ENCODE measurements at places on chromosomes 7 and 10.
A peak's percentile ranks its signal among the peaks of the same experiment; 100 is the strongest.

DNA sequence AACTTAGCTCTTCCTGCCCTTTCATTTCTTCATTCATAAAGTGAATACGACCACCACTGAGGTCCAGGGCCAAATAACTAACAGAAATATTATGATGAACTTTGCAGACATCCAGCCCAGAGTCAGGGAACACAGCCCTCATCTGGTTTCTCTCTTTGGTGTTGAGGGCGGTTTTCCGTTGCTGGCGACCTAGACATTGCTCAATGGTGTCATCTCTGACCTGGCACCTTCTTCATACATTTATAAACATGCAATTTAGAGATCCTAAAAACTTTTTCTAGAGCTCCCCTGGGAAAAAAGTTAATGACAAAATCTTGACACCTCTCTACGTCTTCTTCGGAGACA, 324 bp upstream of the TET1 start:
- DNase-seq: no peak

DNA sequence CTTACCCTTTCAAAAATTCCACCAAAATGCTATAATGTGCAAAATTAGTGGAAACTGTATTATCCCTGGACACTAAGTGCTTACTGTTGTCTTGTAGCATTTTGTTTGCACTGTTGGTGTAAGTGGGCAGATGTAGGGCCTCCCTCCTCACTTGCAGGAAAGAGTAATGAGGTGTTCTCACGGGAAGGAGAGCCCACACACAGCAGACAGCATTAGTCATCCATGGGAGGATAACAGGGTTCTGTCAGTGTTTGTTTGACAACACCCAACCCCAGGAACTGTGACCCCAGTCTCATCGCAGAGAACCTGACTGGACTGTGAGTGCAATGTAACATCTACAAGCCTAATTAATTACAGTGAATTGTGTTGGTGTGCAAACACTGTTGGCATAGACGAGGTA, 58.7 kb upstream of the VSTM2A start:
- DNase-seq: no peak

DNA sequence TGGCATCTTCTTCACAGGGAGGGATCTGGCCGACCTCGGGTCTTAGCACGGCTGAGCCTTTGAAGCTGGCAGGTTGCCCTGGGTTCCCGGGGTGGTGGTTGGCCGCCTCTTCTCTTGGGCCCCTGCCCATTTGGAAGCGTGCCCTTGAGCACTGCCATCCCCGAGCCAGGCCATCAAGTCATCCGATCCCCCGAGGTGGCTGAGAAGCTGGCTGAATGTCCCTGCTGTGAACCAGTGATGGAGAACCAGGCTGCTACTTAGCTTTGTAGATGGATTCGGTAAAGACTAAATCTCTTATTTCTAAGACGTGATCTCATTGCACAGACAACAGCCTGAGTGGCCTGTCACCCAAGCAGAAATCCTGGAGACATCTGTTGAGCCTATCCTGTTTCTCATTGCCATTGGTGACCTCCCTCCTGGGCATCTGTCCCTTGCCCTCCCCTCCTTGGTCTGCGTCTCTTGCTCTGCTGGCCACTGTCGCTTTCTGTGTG, 74.3 kb downstream of the GRK5 start:
- DNase-seq: no peak

DNA sequence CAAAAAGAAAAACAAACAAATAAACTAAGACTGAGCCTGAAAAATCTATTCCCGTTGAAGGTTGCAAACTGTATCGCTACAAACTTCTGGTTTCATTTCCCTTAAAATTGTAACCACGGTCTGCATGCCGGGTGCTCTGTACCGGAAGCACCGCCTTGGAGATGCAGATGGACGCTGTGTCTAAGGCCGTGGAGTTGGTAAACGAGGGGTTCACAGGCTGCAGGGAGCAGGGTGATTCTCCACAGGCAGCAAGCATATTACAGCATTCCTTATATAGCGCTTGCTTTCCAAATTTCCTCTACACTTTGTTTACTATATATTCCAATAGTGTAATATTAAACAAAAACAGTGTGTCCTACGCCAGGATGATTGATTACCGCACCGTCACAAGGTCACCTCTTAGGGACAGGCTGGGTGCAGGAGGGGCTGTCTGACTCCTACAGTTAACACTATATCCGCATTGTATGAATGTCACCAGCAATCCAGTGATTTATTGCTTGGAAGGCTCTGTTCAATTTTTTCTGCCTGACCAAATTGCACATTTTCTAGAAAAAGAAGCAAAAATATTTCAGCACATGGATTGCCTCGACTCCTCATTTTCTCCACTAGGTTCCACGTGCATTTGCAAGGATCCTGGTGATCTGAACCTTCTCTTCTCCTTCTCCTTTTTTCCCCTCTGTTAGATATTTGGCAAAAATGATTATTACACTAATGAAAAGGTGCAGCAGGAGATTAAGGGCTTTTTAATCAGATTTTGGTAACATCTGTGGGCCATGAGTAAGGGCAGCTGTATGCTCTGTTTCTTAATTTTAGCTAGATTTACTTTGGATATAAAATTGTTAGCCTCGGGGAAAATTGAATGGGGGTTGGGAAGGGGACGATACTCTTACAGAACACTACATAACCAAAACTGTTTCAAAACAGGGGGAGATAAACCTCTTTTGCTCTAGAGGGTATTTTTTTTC, 325.8 kb upstream of the MGMT start:
- no peak for DNase-seq

DNA sequence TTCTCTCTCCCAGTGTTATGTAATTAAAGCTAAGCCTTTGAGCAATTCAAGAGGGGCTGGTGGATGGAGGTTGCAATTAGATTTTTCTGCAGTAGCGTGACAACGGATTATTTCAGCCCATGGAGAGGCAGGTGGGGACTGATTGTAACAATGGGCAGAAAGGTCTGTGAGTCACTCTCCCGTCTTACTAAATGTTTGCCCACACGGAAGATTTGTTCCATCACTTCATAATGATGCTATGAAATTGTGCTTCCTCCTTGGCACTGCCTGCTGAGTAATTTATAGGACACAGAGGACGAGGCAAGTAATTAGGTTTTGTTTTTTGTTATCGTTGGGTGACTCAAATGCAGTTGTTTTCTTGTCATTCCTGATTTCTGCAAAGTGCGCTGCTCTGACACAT, 594.5 kb upstream of the DPP6 start:
- no peak for DNase-seq

DNA sequence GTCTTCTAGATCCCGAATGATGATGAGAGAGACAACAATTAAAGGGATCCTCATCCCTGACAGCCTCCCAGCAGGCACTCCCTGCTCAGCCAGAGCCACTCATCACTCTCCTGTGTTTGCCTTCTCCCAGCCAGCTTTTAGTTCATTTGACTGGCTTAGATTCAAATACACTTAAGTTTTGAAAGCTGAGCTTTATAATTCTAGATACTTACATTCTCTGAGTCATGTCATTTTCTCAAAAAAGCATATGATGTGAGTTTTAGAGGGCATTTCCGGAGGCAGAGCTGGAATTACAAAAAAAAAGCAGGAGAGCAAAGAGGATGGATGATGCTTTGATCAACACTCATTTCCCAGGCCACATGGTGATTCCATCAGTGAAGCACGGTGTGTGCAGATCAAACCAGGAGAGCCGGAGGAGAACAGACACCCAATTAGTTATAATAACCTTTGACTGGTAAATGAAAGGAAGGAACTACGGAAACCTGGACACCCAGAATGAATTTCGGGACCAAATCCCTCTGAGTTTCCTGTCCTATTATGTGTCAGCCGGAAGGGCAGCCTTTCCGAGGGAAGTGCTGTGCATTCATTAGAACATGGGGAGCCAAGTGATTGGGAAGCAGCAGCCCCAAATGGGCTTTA, 81.5 kb upstream of the HPS1 start:
- no peak for DNase-seq

- DNase-seq: no peak
These were observed 24.2 kb downstream of the PRTFDC1 start for GRCh38 chr10:24928163-24928562.

DNA sequence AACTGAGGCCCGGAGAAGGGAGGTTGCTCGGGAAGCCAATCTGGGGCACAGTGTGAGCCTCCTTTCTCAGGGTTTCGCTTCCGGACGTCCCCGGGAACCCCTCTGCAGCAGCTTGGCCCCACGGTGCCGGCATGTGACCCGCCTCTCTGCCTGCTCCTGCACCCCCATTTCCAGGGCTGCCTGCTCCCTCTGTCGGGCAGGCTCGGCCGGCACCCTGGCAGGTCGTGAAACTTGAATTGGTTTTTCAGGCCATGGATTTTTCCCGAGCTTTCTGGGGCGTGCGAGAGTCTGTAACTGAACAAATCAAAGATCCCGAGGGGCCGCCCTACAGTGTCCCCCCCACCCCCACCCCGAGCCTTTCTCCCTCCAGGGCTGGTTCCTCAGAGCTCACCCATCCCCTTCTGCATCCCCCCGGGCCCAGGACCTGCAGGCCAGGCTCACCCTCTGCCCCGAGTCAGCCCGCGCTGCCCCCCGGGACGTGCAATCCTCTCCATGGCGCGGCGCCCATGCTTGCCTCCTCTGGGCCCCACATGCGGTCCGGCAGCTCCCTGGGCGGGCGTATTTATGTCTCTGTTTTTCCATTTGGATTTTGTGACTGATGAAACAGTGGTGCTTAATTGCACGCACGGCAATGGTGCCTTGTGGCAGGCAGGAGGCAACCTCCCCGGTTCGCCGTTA, 58.1 kb downstream of the UNCX start:
- peak; percentile 56 for DNase-seq

DNA sequence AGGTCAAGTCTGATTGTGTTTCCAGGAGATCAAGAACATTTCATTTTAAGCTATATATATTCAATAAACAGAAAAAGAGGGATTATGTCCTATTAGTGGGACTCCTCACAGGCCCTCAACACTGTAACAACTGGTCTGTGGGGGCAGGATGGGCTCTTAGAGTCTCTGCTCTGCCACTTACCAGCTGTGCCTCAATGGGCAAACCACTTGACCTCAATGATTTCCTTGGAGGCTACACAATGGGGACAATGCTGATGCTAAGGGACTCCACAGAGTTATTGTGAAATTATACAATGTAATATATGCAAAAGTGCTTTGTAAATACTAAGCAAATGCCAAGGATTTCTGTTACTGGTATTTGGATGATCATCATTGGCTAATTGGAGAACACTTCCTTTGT, 33.2 kb upstream of the MXI1 start:
- DNase-seq: no peak

GRCh38 chr10:52172581-52172980, 141.5 kb upstream of the DKK1 start:
- DNase-seq: no peak

GRCh38 chr7:55965805-55966421, 1.5 kb downstream of the NIPSNAP2 start:
- no peak for DNase-seq

GRCh38 chr7:17120756-17121155, 177.7 kb upstream of the AHR start:
- DNase-seq: no peak

DNA sequence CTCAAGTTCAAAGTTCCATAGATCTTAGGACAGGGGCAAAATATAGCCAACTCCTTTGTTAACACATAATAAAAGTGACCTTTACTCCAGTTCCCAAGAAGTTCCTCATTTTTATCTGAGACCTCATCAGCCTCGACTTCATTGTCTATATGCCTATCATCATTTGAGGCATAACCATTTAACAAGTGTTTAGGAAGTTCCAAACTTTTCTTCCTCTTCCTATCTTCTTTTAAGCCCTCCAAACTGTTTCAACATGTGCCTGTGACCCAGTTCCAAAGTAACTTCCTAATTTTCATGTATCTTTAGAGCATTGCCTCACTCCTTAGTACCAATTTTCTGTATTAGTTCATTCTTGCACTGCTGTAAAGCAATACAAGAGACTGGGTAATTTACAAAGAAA, 569.1 kb downstream of the ANKRD7 start:
- DNase-seq: no peak

DNA sequence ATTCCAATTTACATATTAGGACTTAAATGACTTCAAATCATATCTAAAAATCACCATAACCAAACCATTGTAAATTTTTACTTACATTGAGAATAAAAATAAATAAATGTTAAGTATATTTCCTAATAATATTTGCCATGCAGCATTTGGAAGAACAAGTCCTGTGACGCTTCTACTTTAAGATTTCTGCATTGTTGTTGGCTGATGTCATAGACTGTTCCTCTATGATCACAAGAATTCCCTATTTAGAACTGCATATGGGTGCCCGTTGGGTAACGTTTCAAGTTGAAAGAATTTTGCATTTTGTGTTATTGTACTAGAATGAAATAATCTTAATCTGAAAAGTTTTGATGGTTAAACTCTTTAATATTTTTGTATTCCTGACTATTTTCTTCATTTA, 5.1 kb upstream of the ITGB1 start:
- no peak for DNase-seq

DNA sequence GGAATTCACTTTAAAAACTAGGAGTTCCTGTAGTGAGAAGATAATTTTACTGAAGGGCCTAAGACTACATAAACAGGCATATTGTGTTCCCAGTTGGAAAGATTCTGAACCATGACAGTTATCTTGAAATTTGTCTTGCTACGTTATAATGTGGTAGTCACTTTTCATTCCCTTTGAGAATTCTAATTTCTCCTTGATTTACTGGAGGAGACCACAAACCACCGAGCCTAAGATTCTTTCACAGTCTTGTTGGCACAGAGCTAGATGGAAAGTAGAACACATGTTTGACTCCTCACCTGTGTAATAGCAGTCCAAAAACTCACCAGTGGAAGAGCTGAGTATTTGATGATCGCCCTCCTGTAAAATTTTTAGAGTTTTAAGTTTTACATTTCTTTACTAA, 4.9 kb downstream of the ARMC10 start:
- no peak for DNase-seq

- DNase-seq: no peak
These were observed 33.8 kb downstream of the GPR22 start for GRCh38 chr7:107503687-107504086.

DNA sequence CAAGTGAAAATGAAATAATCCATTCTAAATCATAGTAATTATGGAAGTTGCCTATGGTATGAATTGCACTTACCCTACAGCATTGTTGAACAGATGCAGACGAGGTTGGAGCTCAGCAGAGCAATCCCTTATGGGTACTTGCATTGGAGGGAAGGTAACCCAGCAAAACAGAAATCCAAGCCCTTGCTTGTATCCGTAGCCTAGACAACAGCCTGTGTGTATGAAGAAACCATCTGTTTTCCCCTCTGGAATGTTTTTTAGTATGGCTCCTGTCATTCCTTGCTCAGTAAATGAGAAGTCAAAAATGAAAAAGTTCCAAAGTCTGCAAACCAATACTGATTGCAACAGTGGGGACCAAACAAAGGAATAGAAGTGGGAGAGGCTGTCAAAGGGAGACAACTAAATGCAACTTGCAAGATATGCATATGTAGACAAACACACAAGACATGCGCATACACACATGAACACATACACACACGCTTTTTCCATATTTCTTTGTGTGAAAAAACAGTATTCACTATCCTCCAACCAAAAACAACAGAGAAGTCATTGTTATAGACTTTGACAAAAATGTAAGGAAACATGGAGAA, 260.8 kb downstream of the DYNC1I1 start:
- DNase-seq: no peak

GRCh38 chr7:1964211-1964912, 268.4 kb downstream of the MAD1L1 start:
- DNase-seq: no peak

All from right forelimb (tissue), 1 donor.